Activated CD4-positive, alpha-beta T cell treated with anti-CD3 and anti-CD28 coated beads, Interleukin-2, amount 50 U/mL, for 24 hours (primary cell): ENCODE measurements at places on chromosomes 7 and 10.

GRCh38 chr7:32289651-32290414 lies 200.3 kb downstream of the LSM5 start:
- no peak for DNase-seq

- DNase-seq, result no peak
Measured at GRCh38 chr10:20303453-20304152, 487.4 kb downstream of the PLXDC2 start.

DNA sequence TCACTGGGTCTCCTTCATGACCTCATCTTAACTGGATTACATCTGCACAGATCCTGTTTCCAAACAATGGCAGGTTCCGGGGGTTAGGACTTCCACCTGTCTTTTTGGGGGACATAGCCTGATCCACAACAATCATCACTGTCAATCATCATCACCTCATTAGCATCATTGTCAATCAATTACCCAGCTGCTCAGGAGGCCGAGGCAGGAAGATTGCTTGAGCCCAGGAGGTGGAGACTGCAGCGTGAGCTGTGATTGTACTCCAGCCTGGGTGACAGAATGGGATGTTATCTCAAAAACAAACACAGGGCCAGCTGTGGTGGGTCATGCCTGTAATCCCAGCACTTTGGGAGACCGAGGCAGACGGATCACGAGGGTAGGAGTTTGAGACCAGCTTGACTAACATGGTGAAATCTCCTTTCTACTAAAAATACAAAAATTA lies 18.7 kb downstream of the AMZ1 start:
- DNase-seq, result no peak

GRCh38 chr10:130790339-130790738 lies 521.2 kb downstream of the TCERG1L start:
- no peak for DNase-seq

GRCh38 chr10:60644436-60645130 lies 133.7 kb upstream of the CDK1 start:
- DNase-seq, result no peak

DNA sequence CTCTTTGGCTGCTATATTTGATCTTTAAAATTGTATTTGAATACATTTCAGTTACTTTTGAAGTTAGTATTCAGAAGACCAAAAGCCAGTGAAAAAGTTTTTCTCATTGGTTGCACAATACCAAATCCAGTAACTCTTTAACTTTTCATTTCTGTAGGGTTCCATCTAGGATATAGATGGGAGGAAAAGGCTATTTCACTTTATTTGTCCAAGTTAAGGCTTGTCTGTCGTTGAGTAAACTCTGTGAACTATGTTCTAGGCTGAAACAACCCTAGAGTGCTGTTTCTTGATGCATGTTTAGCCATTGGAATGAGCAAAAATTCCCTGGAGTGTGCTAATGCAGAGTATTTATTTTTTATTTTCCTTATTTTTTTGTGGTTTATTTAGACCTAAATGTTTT lies 834.7 kb upstream of the KCND2 start:
- DNase-seq, result no peak

DNA sequence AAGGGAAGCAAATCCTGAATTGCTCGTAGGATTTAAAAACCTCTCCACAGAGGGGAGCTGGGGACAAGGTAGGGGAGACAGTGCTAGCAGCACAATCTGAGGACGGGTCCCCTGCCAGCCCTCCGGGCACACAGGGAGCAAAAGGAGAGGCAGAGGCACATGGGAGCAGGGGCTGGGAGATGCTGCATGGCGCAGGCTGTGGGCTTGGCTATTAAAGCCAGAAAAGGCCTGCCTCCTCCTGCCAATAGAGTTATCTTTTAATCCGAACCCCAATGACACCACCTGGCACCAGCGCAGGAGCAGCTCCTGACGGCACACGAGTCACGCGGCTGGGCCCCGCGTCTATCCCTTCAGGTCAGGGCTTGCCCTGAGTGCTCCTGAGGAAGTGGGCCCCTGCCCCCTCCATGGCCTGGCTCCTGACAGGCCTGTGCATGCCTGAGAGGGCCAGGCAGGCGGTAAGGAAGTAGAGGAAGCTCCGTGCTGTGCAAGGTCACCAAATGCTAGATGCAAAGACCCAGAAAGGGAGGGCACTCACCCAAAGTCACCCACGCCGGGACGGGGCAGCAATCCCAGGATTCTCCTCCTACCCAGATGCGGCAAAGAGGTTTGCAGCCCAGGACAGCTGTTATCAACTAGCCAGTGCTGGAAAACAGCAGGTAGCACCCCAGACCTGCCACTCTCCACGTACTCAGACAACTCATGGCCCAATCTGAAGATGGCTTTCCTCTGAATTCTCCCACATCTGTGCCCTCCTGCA lies 28.1 kb downstream of the DLG5 start:
- no peak for DNase-seq

DNA sequence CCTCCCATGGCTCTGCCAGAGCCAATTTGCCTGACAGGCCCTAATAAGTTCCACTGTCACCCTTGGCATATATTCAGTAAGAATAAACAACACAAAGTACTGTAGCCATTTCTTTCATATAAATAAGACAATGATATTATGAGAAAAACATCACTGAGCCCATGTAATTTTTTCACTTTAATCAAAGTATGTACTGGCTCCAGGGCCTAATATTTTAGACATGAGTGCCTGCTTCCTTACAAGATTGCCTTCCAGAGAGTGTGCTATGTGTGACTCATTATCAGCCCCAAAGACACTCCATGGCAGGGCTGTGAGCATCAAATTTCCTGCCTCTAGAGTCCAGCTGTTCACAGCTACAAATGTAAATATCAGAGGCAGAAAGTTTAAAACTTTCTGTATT lies 297.6 kb downstream of the LHFPL3 start:
- DNase-seq, result no peak

DNA sequence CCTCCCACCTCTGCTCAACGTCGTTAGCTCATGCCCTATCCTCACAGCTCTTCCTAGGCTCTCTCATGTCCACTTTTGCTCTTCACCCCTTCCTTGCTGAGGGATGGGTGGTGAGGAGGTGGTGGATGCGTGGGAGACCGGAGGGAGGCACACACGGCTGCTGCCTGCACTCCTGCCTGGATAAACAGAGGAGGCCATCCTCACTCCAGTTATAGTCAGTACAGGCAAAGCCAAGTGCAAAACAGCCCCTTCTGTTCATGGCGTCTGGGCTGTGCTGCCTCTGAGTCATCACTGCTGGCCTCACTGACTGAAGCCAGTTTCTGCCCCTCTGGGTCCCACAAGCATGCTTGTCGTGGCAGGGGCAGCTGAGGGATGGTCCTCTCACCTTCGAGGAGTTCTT lies 31.9 kb upstream of the LRRC4 start:
- no peak for DNase-seq

DNA sequence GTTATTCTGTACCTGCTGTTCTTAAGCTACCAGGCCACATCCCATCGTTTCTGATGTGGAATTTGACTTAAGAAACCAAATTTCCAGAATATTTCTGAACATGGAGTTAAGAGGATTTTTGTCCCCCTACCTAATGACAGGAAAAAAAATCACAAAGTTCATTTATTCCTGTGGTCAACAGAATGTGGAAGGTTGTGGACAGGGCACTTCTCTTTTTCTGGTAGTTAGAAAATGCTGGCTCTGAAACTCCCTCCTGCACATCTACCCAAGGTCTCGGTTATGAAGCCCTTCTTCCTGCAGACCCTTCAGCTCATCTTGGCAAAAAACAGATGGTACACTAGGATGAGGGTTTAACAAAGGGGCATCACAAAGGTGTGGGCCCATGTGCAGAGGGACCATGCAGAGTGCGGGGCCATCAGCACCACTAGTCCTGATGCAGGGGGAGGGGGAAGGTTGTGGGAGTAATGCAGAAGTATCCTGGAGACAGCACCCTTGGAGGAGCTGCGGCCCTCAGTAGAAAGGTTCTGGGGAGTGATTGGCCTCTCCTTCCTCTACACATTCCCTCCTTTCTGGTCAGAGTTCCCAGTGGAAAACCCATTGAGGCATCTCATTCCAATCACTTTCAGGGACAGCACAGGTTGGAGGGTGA lies 9.8 kb downstream of the ALOX5 start:
- DNase-seq, result no peak

- DNase-seq, result no peak
Measured at GRCh38 chr10:103786020-103786419, 69.4 kb downstream of the SH3PXD2A start.

DNA sequence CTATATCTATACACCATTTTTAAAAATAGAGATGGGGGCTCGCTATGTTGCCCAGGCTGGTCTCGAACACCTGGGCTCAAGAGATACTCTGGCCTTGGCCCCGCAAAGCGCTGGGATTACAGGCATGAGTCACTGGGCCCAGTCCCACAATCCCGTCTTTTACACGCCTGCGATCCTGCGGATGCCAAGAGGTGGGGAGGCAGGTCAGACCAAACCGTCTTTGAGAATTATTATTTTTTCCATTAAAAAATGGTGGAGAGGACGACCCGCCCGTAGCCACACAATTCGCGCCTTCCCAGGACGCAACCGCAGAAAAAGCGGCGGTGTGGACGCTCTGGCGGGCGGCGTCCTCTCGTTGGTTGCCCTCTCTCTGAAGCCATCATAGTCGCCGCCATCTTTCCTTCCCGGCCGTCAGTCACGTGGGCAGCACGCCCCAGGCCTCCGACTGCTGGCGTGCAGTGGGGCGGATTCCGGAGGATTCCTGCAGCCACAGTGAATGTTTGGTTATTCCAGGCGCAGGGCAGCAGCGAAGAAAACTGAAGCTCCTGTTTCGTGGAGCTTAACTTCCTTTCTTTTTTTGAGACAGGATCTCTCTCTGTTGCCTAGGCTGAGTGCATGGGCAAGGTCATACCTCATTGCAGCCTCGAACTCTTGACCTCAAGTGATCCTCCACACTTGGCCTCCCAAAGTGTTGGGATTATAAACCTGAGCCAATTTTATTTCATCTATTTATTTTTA lies 9.9 kb upstream of the EPHB4 start:
- peak; percentile 74 for DNase-seq

- no peak for DNase-seq
Measured at GRCh38 chr10:59678884-59679301, 30.8 kb downstream of the SLC16A9 start.

GRCh38 chr7:4699841-4700240 lies 17.7 kb downstream of the FOXK1 start:
- DNase-seq, result no peak

GRCh38 chr7:88205179-88205578 lies 14.7 kb downstream of the SRI start:
- DNase-seq, result no peak
